ENCODE measurements at places on chromosomes 7 and 10.
A peak's percentile ranks its signal among the peaks of the same experiment; 100 is the strongest.

DNA sequence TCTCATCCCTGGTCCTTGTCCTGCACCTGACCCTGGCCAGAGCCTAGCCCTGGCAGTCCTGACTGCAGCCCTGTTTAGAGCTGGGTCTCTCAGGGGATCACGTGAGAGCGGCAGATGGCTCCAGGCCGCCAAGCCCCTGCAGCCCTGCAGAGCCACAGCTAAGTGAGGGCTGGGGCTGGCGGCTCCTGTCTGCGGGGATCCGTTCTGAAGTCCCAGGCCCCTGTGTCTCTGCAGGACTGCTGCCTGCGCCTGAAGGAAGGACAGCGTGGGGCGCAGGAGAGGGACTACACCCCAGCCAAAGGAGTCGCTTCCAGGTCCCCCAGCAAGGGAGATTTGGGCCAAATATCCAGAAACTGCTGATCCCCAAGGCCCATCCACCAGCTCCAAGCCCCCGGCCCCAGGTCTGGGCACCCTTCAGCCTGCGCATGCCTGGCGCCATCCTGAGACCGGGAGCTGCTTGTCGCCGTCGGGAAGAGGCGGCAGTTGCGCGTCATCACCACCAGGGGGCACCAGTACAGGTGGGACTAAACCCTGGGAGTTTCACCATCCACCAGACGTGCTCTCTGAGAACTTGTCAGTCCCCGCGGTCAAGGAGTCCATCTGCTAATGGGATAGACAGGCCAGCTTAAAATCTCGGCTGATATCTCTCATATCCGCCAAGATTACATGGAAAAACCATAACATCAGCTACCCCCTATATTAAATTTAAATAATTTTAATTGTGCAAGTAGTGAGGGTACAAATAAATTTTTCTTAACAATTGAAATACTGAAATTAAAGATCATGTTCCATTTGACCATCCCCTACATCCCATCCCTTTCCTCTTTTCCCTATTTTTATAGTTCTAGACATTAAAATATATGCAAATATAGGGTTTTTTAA lies 25.1 kb upstream of the GHRHR start:
- peak; percentile 23 for DNase-seq

DNA sequence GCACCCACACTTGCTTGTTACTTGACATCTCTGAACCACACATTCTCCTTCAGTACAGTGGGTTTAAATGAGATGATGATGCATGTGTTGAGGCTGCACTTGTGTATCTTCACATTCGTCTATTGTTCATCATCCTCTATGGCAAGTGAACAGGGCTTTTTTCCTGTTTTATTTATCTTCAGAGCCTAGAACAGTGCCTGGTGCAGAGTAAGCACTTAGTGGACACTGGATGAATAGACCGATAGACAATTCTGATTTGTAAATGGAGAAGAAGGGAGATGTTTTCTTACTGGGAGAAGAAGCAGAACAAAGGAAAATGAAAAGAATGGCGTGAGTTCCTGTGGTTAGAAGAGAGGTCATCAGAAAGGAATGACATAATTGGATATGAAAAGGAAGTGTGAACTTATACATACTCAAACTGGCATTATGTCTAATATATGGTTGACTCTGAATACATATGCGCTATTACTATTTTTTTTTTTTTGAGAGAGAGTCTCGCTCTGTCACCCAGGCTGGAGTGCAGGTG lies 99.7 kb downstream of the AVL9 start:
- no peak for DNase-seq

DNA sequence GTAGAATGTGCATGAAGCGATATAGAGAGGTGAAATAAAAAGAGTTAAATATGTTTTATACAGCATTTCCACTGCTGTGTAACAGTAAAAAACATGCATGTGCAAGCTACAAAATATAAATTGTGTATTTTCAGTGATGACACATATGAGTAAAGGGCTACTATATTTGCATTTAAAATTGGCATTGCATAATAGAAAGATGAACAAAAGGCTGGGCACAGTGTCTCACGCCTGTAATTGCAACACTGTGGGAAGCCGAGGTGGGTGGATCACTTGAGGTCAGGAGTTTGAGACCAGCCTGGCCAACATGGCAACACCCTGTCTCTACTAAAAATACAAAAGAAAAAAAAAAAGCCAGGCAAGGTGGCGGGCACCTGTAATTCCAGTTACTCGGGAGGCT lies 79.8 kb upstream of the CCDC71L start:
- no peak for DNase-seq

DNA sequence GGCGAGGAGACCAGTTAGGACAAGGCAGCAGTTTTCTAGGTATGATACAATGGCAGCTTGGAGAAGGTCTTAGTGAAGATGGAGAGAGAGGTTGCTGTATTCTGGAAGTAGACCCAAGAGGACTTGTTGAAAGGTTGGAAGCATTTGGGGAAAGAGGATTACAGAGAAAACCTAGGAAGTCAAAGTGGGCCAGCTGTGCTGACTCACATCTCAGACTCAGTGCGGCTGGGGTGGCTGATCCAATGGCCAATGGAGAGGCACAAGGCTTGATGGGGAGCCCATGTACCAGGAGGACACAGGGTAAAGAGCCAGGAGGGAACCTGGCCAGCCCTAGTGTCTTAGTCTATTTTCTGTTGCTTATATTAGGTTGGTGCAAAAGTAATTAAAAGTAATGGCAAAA lies 194.5 kb upstream of the GALNT17 start:
- DNase-seq = no peak

DNA sequence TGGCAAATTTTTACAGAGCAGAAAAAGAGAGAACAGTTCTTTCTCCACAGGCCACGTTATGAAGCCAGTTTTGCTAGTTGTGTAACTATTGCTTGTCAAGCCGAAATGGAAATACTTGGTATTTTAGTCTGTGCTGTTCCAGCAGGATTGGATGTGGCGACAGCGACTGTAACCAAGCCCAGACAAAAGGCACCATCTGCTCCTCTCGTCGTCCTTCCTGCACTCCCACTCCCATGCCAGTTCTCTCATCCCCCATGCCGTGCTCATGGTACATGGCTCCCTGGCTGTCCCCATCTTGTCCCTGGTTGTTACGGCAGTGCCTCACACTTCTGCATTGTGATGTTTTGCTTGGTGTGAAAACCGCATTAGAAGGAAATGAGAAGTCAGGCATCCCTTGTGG lies 185.7 kb upstream of the FZD8 start:
- no peak for DNase-seq

- DNase-seq = no peak
Measured at GRCh38 chr7:68682910-68683309, 915.4 kb upstream of the AUTS2 start.

- no peak for DNase-seq
Measured at GRCh38 chr7:159280008-159280407, 135.3 kb upstream of the VIPR2 start.

- no peak for DNase-seq
Measured at GRCh38 chr10:98308669-98309365, 40.8 kb upstream of the LOXL4 start.

- DNase-seq = no peak
Measured at GRCh38 chr10:89744026-89744425, 42.6 kb downstream of the KIF20B start.

DNA sequence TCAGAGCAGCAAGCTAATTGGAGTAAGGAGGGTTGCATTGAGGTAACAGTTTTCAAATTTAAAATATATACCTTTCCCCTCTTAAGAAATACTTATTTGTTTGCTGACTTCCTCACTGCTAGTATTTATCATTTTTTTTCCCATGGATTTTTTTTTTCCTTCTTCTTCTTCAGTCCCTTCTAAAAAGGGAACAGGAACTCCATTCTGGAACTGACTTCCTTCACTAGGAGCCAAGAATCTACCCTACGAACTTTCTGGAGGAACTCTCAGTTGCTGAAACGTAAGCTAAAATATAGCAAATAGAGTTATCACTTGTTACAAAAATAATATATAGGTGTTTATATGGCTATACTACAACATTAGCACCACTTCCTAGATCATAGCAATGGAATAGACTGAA lies 95.4 kb downstream of the HGF start:
- no peak for DNase-seq

GRCh38 chr7:132652507-132652906 lies 76.2 kb upstream of the PLXNA4 start:
- DNase-seq = no peak

- no peak for DNase-seq
Measured at GRCh38 chr7:129437190-129437589, 3.0 kb downstream of the STRIP2 start.

- DNase-seq = no peak
Measured at GRCh38 chr7:98119256-98119918, 12.7 kb downstream of the LMTK2 start.

- DNase-seq = no peak
Measured at GRCh38 chr7:33192695-33193291, 63.4 kb downstream of the BBS9 start.

- DNase-seq = no peak
Measured at GRCh38 chr10:31948021-31948420, 19.4 kb upstream of the ARHGAP12 start.

DNA sequence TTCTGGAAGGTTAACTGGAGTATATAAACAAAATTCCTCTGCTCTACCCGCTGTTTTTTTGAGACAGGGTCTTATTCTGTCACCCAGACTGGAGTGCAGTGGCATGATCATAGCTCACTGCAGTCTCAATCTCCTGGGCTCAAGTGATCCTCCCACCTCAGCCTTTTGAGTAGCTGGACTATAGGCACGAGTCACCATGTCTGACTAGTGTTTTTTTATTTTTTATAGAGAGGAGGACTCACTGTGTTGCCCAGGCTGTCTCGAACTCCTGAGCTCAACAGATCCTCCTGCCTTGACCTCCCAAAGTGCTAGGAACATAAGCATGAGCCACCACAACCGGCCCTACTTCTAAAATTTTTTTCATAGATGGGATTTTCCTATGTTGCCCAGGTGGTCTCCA lies 2.2 kb downstream of the RAB18 start:
- DNase-seq = no peak

- no peak for DNase-seq
Measured at GRCh38 chr7:87513735-87514335, 38.4 kb upstream of the ABCB4 start.

- no peak for DNase-seq
Measured at GRCh38 chr7:80129785-80130184, 4.8 kb upstream of the GNAI1 start.

- no peak for DNase-seq
Measured at GRCh38 chr7:135755351-135755753, 6.7 kb upstream of the FAM180A start.

GRCh38 chr10:78852466-78853240 lies 216.1 kb upstream of the ZMIZ1 start:
- DNase-seq = no peak

DNA sequence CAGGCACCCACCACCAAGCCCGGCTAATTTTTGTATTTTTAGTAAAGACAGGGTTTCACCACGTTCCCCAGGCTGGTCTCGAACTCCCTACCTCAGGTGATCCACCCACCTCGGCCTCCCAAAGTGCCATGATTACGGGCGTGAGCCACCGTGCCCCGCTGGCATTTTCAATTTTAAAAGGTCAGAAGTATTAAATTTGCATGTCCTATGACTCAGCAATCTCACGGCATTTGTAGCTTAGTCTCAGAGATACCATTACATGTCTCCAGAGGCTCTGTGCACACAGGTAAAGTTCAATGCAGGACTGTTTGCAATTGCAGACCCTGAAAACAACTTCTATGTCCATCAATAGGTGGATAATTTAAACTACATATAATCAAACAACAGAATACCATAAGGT lies 99.2 kb downstream of the DLG5 start:
- DNase-seq = no peak

- no peak for DNase-seq
Measured at GRCh38 chr10:118057361-118057760, 10.6 kb upstream of the RAB11FIP2 start.

DNA sequence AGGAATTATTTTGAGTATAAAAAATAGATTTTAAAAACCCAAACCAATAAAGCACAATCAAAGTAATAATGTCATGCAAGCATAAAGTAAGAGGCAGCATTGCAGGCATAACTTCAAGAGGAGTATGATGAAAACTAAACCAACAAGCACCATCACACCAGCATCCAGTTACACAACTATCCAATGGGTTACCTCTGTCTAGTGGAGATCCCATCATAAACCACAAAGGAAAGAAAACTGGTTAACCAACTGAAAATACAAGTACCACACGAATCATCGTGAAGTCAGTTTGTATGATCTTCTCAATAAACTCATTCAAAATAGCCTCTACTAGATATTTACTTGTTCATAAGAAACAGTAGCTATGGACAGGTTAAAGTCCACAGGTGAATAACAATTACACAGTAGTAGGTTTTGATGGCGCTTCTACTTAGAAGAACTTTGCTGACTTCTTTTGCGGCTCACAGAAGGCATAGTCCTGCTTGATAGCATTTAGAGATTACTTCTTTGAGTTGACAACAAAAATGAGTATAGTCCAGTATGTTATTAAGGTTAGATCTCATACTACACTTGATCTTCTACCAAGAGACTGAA lies 116.6 kb downstream of the MICU1 start:
- DNase-seq = no peak

DNA sequence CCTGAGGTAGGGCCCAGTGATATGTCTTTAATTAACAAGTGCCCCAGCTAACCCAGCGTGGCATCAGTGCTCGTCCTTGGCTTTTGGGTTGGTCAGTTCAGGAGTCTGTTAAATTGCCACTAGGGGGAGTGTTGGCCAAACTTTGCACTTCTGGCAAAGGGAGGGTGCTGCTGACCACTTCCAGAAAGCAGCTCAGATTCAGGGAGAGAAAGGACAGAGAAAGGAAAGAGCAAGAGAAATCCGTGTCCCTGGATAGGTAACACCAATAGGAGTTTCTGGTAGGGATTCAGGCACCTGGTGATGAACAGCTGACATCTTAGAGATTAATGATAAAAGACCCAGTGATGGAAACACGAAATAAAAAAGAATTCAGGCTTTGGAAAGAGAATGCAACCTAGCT lies 243.1 kb upstream of the AOAH start:
- peak; percentile 26 for DNase-seq

DNA sequence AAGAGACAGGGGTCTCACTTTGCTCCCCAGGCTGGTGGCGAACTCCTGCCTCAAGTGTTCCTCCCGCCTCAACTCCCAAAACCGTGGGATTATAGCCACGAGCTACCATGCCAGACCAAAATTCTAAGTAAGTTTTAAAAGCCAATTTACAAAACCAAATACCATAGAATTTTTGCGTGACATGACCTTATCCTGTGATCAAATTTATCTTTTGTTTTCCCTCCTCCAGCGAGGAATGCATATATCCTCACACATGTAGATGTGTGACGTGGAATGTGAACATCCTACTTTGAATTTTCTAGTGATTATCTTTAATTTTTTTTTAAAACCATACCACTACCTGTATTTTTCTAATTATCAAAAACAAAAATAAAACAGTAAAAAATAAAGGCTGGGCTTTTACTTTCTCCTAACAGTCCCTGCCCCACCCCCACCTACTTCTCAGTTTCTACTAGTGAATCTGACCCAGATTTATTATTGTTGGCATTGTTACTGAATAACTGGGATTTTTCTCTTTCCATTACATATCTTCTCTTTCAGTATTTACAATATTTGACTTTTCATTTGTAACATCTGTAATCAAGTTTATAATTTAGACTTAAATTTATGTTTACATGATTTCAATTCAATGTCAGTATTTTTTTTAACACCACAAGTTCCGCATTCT lies 26.0 kb downstream of the CYTH3 start:
- no peak for DNase-seq

GRCh38 chr10:69644658-69645295 lies 14.7 kb downstream of the FAM241B start:
- DNase-seq = peak; percentile 54
